ENCODE measurements at places on chromosomes 7 and 10.

DNA sequence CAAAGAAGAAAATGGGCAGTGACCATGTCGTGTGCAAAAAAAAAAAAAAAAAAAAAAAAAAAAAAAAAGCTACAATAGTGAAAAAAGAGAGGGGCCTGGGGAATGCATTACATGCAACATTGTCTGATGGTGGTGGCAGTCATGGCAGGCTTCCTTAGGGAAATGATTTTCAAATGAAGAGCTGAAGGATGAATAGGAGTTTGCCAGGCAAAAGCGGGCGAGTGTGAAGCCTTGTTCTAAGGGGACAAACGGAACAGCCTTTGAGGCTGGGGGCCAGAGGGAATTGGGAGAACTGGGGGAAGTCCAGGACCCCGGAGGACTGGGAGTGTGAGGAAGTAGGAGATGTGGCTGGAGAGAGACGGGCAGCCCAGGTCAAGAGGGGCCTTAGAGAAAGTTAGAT, 3.1 kb downstream of the COL13A1 start:
- no peak for DNase-seq

- DNase-seq = no peak
These were observed 67.0 kb downstream of the MDFIC start for GRCh38 chr7:114988755-114989375.

- DNase-seq = no peak
These were observed 82.7 kb downstream of the REEP3 start for GRCh38 chr10:63603709-63604445.

DNA sequence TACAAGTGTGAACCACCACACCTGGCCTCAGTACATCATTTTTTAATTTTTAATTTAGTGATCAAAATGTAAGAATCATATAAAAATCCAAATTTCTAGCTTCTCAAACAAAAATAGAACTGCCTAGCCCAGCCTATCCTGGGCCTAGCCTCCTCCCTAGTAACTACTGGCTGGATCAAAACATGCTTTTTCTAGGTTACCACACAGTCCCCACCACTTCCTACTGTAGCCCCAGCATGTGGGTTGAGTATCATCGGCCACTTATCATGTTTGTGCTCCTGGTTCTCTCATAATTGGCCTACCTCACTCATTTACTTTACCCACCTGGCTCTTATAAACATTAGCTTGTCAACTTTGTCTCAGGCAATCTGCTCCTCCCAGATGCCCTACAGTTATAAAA, 52.9 kb downstream of the DNAJC12 start:
- no peak for DNase-seq

DNA sequence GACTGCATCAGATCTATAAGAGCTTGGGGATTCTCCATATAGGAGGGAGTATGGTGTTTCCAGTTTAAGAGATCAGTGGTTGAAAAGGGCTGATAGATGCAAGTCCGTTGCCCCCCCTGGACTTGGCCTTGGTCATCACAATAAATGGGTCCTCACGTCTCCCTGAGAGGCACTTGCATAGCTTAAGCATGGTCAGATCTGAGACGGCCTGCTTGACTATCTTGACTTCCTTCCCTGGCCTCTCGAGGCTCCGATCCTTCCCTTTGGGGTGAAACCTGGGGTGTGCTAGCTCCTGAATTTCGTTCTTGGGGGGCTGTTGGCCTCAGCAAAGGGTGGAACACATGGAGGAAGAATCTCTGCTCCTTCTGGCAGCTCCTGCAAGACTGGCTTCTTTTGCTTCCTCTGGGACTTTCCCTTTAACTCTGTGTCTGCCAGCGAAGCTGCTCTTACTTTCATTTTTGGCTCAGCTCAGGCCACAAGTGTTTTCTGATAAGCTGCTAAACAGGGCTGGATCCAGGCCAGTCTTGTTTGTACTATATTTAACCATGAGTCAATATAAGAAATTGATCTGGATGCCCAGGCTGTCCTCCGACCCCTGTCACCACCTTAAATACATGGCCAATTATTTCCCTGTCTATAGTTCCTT, 11.2 kb upstream of the ZNF485 start:
- DNase-seq = peak; percentile 22

GRCh38 chr10:2020836-2021235, 283.5 kb upstream of the ADARB2 start:
- no peak for DNase-seq

GRCh38 chr7:142300689-142301088, 42.8 kb upstream of the PRSS58 start:
- no peak for DNase-seq

- no peak for DNase-seq
These were observed 30.4 kb upstream of the TARP start for GRCh38 chr7:38303866-38304265.

DNA sequence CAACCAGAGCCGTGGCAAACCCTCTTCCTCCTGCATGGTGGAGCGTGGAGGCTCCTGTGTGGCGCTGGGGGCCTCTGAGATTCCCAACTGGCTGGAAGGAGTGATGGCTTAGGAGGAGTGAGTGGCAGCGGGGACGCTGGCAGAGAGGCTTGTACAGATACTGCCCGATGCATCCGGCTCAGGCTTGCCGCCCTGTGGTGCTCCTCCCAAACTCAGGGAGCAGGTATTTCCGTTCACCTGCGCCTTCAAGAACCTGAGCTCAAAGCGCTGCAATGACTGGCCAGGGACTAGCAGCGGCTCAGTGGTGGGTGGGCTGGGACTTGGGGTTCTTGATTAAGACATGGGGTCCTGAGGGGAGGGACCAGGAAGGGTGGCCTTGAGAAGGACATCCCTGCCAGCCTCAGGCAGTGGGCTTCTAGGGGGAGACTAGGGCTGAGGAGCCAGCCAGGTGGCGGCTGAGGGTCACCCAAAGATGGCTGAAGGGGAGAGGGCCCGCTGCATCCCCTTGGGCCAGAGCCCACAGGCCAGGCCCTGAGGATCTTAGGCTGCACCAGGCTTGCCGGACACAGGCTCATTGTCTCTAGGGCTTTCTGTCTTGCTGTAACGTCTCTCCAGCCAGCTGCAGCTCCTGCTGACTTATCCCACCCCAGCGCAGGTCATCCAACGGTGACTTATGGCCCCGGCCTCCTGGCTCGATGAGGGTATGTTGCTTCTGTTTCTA, 3.2 kb downstream of the ZNF775 start:
- DNase-seq = no peak

DNA sequence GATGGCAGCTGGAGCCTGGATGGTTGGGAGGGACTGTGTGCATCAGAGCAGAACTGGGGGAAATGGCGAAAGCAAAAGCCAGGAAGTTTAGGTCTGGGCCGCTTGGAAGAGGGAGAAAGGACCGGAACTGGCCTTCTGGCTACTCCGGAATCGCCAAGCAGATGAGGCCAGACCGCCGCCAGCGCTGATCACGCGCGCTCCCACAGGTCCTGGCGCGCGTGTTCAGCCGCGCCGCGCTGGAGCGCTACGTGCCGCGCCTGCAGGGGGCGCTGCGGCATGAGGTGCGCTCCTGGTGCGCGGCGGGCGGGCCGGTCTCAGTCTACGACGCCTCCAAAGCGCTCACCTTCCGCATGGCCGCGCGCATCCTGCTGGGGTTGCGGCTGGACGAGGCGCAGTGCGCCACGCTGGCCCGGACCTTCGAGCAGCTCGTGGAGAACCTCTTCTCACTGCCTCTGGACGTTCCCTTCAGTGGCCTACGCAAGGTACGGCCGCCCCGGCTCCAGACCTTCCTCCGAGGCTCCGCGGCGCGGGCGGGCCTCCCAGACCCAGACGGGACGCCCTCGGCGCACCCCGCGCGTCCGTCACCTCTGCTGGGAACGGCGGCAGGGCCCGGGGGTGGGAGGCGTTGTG, 2.0 kb downstream of the CYP26C1 start:
- no peak for DNase-seq

All from stimulated activated CD8-positive, alpha-beta memory T cell treated with anti-CD3 and anti-CD28 coated beads, Interleukin-7, amount 100 ng/mL, for 48 hours (primary cell).